ENCODE measurements at places on chromosomes 3 and 15. TPM values are rescaled to one million over a fixed set of nuclear protein-coding genes. Genes with fewer than 3 reads are reported as not detected.

TMC3 gene
- total RNA-seq = not detected

CACNA2D2 gene
- 0.04 TPM for total RNA-seq

PCSK6 gene
- 3.7 TPM for total RNA-seq

ACKR4 gene
- 0.31 TPM for total RNA-seq

HYKK gene
- total RNA-seq = 1.7 TPM

ISLR2 gene
- not detected for total RNA-seq

RLBP1 gene
- total RNA-seq = not detected

PPP1R14D gene
- total RNA-seq = not detected

GLDN gene
- not detected for total RNA-seq

LAMB2 gene
- total RNA-seq = 153 TPM

UNC13C gene
- total RNA-seq = not detected

MINDY2 gene
- total RNA-seq = 16.0 TPM

FETUB gene
- total RNA-seq = 0.07 TPM

CEP19 gene
- total RNA-seq = 2.4 TPM

TNFSF10 gene
- 8.5 TPM for total RNA-seq

ATP13A5 gene
- total RNA-seq = not detected

SH2D7 gene
- total RNA-seq = not detected

ZNF385D gene
- 1.7 TPM for total RNA-seq

ST3GAL6 gene
- 2.1 TPM for total RNA-seq

GOLGA8H gene
- 0.10 TPM for total RNA-seq

IL5RA gene
- total RNA-seq = not detected

GTF2E1 gene
- 10.9 TPM for total RNA-seq

HTR3E gene
- total RNA-seq = not detected

TEX55 gene
- not detected for total RNA-seq

AMT gene
- 1.2 TPM for total RNA-seq

BNC1 gene
- total RNA-seq = 167 TPM

MELTF gene
- total RNA-seq = 12.9 TPM

KLF13 gene
- 57.9 TPM for total RNA-seq

PIGZ gene
- total RNA-seq = 1.0 TPM

ARHGEF3 gene
- 46.1 TPM for total RNA-seq

FANCD2OS gene
- not detected for total RNA-seq

CLDN16 gene
- total RNA-seq = not detected

ROPN1 gene
- total RNA-seq = not detected

KLHDC8B gene
- 11.7 TPM for total RNA-seq

PRSS50 gene
- total RNA-seq = not detected

SPTBN5 gene
- 1.4 TPM for total RNA-seq

EOMES gene
- total RNA-seq = 0.95 TPM

P3H2 gene
- 42.3 TPM for total RNA-seq

CLDN1 gene
- total RNA-seq = 5.4 TPM

CSPG4 gene
- 6.0 TPM for total RNA-seq

SQOR gene
- 131 TPM for total RNA-seq

APH1B gene
- total RNA-seq = 5.3 TPM

CCR9 gene
- not detected for total RNA-seq

STRA6 gene
- total RNA-seq = not detected

MUC13 gene
- total RNA-seq = not detected

KBTBD12 gene
- not detected for total RNA-seq

CFAP44 gene
- 1.0 TPM for total RNA-seq

KY gene
- total RNA-seq = not detected

KLHL6 gene
- total RNA-seq = 0.11 TPM

CHRM5 gene
- not detected for total RNA-seq

FAM174B gene
- 0.71 TPM for total RNA-seq

NRG4 gene
- total RNA-seq = not detected

PLA2G4D gene
- total RNA-seq = 0.07 TPM

EPHB1 gene
- 0.17 TPM for total RNA-seq

BTLA gene
- total RNA-seq = not detected

Measured in foreskin keratinocyte (primary cell).